ENCODE measurements at places on chromosomes 12 and 14. TPM values are rescaled to one million over a fixed set of nuclear protein-coding genes. Genes with fewer than 3 reads are reported as not detected.

DNA sequence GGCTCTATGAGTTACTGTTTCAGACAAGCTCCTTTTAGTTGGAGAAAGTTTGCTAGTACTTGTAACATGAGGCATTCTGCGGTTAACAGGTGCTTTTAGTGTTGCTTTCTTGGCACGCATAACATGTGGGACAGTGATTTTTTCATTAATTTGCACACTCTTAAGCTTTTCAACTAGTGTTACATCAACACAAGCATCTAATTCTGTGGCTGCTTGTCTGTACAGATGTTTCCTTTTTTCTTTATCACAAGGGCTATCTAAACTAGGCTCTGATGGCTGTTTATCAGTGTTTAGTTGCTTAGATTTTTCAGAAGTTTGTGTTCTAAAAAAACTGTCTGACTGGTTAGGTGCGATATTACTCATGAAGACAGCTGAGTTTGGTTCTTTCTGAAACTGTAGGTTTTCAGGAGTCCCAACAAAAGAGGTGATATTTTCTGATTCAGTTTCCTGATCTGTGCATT, 120.1 kb downstream of the RALGAPA1 start:
- DNase-seq: no peak

Gene PHETA1
- total RNA-seq: 10.6 TPM

DNA sequence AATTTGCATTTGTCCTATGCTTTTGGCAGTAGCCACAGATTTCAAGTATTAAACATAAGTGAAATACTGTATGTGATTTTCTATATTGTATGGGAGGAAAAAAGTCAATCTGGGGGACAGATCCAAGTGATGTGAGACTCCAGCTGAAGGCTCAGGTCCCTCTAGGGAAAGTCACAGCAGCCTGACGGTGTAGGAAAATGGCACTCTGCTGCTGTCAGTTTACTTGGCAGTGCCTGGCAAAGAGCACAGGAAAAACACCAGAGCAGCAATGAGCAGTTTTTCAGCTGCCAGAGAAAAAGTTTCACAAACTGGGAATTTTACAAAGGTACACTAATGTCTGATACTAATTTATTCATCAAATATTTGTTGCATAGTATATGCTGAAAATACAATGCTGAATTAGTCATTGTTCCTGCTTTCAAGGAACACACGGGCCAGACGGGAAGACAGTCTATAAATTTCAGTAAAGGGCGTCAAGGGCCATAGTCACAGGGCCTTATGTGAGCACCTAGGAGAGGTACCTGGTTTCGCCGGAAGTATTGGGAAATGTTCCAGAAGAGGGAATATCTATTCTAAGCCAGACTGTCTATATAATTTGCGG, 66.2 kb upstream of the SLC38A2 start:
- no peak for DNase-seq

GRCh38 chr14:77125823-77126325, 15.7 kb downstream of the ZDHHC22 start:
- no peak for DNase-seq

Gene PYGL
- 173 TPM for total RNA-seq

Gene ZC3H14
- 66.2 TPM for total RNA-seq

DNA sequence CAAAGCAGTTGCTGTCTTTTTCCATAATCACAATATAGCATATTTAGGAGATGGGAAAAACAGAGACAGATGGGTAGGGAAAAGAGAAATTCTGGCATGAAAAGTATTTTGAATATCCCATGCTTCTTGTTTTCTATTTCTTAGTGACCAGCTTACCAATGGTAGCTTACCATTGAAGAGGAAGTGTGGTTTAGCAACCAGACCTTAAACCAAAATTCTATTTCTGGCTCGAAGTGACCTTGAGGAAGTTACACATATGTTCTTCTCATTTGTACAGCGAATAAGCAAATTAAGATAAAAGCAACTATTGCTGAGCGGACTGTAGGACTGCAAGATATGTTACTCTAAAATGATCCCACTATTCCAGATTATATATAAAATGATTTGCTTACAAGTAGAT, 82.9 kb downstream of the FGD4 start:
- no peak for DNase-seq

DNA sequence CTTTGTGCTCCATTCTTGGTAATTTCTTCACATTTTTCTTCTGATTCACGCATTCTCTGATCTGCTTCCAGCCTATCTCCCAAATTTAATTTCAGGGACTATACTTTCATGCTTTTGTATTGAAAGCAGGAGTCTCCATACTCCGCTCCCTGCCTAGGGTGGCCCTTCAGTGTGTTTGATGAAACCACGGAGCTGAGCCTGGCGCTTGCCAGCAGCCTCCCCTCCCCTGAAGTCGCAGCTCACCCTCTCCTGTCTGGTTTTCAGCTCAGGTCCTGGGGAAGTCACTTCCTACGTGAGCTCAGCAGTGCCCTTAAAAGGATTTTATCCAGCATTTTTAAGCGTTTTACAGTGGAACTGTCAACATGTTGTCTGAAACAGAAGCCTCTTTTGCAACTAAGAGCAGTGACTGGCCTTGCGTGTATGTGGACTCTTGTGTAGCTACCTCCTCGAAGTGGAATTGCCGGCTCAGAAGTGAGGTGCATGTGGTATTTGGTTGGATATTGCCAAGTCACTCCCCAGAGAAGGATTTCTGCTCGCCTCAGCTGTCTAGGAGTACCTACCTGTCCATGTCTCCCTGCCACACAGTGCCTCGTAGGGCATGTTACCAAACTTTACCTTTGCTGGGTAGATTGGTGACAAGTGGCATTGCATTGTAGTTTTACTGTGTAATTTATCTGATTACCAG, 78.5 kb downstream of the TESC start:
- DNase-seq: no peak

Gene TMEM119
- total RNA-seq: not detected

- no peak for DNase-seq
These were observed 921 bp downstream of the RAD51B start for GRCh38 chr14:67820428-67820971.

DNA sequence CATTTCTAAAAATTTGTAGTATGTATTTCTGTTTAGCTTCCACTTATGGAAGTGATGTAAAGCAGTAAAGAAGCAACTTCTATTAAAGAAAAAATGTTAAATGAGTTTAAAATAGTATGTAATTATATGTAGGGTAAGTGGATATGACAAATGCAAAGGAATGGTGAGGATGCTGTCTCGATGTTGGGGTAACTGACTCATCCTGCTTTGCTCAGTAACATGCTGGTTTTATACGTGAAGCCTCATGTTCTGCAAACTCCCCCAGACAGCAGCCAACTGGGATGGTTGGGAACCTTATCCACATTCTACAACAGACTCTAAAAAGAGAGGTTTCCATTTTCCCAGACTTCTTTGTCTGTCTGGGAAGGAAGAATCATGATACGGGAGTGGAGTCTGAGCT, 1006.4 kb upstream of the TMEM132C start:
- DNase-seq: no peak

- no peak for DNase-seq
These were observed 2.0 kb downstream of the ZBTB25 start for GRCh38 chr14:64501411-64502171.

Gene AMN
- 5.7 TPM for total RNA-seq

DNA sequence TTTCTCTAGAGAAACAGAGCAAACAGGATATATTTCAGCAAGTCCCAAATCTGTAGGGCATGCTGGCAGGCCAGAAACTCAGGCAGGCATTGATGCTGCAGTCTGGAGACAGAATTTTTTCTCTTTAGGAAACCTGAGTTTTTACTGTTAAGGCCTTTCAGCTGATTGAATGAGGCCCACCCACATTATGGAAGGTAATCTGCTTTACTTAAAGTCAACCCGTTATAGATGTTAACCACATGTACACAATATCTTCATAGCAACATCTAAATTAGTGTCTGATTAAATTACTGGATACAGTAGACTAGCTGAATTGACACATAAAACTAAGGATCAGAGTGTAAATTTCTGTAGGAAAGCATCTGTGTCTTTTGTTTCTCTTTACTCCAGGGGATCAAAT, 65.2 kb downstream of the SRGAP1 start:
- no peak for DNase-seq

DNA sequence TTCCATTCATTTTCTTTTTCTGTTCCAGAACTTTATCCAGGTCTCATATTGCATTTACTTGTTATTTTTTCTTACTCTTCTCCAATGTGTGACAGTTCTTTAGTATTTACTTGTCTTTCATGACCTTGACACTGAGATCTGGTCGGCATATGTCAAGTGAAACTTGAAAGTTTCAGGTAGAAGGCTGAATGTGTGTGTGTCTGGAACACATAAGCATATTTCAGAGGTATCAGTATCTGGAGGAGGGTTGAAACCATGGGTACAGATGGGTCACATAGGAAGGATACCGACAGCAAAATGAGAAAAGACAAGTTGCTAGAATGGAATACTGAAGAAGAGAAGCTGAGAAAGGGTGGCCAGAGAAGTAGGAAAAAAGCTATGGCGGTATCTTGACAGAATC, 22.5 kb upstream of the PTGDR start:
- no peak for DNase-seq

DNA sequence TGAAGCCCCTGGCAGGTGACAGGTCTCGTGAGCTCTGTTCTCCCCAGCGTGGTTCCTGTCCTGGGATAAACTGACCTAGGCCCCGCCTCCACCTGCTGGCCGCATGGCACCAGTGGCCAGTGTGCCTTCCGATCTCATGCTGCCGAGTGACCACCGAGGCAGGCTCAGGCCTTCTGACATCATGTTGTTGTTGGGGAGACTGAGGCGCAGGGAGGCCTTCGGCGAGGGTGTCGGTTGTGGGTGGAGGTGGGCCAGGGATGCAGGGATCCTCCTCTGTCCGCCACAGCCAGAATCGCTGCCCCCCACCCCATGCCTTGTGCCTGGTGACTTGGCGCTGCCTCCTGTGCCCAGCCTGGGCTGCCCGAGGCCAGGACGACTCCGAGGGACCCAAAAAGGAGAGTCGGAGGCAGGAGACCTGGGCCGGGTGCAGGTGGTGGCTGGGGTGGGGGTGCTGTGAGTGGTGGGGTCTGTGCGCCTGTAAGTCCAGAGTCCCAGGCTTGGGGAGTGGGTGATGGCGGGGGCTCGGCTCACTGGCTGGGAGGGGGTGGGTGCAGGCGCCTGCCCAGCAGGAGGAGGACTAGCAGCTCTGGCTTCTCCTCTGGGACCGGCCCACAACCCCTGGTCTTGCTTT, 24.3 kb downstream of the ASPG start:
- no peak for DNase-seq

Gene PRICKLE1
- 1.3 TPM for total RNA-seq

Gene ISCA2
- total RNA-seq: 27.5 TPM

DNA sequence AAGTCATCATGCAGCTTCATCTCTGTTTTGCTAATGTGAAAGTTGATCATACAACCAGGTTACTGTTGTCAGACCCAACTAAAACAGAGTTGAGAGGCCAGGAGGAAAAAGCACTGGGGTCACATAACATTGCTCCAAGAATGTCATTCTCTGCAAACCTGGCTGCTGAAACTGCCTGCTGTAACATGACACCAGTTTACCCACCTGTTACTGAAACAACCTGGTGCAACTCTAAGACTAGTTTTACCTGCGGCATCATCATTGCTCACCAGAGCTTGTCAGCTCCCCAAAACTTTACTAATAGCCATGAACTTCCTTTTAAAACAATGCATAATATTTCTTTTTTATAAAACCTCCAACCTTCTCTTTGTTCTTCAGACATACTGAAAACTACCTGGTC, 30.7 kb upstream of the DEGS2 start:
- no peak for DNase-seq

- DNase-seq: no peak
These were observed 49.0 kb downstream of the ZC3H14 start for GRCh38 chr14:88611878-88612277.

Gene CD163L1
- total RNA-seq: 27.0 TPM

Gene BCDIN3D
- total RNA-seq: 5.7 TPM

- no peak for DNase-seq
These were observed 614.8 kb downstream of the DIO2 start for GRCh38 chr14:79596551-79596950.

DNA sequence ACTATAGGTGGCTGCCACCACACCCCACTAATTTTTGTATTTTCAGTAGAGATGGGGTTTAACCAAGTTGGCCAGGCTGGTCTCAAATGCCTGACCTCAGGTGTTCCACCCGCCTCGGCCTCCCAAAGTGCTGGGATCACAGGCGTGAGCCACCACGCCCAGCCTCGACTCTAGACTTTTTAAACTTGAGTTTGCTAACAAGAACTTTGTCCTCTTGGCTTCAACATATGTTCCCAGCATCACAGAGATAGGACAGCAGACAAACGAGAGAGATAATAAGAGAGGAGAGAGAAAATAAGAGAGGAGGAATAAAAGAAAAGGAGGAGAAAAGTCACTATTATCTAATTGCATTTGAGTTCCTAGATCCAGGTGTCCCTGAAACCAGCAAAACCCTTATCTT, 119.1 kb downstream of the CEP83 start:
- DNase-seq: no peak

Gene ESYT1
- total RNA-seq: 80.9 TPM

Gene LRTM2
- 0.07 TPM for total RNA-seq

Gene KLRB1
- not detected for total RNA-seq

DNA sequence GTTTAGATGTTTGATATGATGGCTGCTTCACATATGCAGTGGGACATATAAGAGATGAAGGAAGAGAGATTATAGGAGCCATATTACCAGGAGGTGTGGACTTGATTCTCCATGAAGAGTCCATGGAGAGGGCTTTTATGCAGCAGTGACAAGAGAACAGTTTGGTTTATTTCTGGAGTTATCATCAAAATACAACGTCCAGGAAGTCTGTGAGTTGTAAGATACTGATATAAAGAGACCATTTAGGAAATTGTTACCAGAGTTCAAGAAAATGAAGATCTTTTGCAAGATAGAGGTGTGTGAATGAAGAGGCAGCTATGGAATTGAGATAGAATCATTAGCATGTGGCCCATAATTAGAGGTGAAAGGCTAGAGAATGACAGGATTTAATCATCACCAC, 431.7 kb downstream of the NPAS3 start:
- DNase-seq: no peak

Gene ZFYVE1
- 7.7 TPM for total RNA-seq

DNA sequence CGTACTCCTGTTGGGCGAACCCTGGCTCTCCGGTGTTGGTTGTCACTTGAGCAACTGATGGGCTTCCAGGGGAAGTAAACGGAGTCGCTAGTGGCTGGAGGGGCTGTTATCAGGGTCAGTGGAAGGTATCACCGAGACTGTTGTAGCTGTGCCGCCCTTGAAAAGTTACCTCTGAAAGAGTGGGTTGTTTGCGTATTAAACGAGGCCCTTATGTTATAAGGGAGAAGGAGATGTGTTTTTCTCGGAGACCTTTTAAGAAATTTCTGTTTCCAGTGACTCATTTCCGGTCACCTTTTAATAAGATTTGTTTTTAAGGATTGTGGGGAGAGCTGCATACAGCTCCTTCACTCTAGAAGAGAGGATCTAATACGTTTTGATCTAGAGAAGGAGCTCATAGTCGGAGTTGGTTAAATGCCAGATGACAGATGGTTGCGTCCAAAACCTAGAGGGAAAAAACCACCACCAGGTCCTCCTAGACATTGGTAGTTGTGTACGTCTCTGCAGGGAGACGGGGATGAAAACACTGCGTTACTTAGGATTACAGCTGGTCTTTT, 750 bp upstream of the DBX2 start:
- DNase-seq: no peak

Gene P2RX2
- not detected for total RNA-seq

GRCh38 chr12:104555648-104556047, 98.9 kb downstream of the CHST11 start:
- DNase-seq: no peak

Gene GALNT16
- total RNA-seq: 0.32 TPM

Gene LRIG3
- total RNA-seq: 11.1 TPM

- DNase-seq: no peak
These were observed 342.5 kb downstream of the TMEM132D start for GRCh38 chr12:129561304-129561703.

- DNase-seq: no peak
These were observed 2.3 kb downstream of the PAPLN start for GRCh38 chr14:73239393-73240241.

Data from HCT116 (cell line).